ENCODE measurements at places on chromosomes 6 and 20.

DNA sequence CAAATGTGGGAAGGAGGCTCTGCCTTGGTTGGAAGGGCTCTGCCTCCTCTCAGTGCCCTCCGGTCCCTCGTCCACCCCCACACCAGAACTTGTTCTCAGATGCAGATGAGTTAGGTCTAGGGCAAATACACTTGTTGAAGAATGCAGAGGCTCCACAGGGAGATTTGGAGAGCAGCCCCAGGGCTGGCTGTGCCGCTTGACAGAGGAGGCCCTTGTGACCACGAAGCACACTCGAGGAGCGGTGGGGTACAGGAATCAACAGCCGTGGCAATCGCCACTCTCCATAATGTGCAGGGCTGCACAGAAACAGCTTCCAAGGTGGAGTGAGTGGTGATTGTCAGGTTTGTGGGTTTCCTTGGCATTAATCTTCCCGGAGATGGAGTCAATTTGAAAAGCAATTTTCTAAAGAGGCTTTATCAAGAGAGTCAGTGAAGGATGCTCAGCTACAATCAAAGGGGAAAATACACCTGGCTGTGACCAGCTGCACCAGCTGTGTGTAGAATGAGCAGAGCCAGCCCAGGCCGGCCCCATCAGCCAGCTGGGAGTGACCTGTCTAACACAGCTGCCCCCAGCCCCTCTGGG is 59.5 kb downstream of the BFSP1 start:
- DNase-seq: no peak

DNA sequence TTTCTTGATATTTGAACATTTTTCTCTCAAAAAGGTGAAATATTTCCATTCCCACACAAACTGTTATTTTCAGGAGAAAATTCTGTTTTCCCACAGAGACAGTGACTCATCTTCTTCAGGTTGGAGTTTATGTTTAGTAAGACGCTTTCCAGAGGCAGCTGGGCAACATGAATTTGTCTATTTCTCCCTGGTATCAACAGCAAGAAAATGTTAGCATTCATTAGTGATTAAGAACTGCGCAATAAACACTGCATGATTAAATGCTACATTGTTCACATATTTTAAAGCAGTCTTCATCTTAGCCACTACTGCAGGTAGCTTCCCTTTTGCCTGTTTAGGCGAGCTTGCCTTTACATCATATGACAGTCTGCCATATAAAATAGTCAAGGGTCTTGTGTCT is 295.7 kb downstream of the C6orf118 start:
- no peak for DNase-seq

DNA sequence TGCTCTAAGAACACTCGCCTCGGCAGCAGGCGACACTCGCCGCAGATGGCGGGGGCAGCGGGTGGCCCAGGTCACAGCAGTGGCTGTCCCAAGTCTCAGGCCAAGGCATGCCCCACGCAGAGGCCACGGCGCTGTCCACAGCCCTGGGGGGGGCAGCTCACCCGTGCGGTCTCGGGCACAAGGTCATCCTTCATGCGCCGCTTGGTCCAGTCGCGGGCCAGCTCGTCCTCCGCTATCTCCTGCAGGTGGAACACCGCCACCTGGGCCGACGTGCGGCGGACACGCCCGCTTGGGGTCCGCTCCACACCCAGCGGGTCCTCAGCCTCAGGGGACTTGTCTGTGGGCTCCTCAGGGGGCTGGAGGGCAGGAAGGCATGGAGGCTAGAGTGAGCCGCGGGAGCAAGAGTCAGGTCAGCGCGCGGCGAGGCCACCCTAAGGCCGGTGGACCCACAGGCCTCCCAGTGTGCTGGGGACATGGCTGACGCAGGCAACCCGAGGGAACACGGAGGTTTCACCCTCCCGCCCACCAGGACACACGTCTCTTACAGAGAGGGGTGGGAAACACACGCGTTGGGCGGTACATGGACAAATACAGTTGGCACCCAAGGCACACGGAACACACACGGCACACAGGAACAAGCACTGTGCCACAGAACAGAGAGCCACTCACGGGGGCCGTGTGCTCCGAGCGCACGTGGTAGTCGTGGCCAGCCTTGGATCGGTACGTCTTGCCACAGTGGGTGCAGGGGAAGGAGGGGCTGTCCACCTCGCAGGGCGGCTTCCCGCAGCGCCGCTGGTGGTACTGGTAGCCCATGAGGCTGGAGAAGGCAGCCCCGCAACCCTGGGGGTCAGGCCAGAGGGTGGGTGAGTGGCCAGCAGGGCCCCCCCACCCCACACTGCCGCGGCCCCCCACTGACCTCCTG is 6.5 kb upstream of the UCKL1 start:
- no peak for DNase-seq

GRCh38 chr6:3323148-3323547 is 64.4 kb downstream of the PSMG4 start:
- DNase-seq: no peak

DNA sequence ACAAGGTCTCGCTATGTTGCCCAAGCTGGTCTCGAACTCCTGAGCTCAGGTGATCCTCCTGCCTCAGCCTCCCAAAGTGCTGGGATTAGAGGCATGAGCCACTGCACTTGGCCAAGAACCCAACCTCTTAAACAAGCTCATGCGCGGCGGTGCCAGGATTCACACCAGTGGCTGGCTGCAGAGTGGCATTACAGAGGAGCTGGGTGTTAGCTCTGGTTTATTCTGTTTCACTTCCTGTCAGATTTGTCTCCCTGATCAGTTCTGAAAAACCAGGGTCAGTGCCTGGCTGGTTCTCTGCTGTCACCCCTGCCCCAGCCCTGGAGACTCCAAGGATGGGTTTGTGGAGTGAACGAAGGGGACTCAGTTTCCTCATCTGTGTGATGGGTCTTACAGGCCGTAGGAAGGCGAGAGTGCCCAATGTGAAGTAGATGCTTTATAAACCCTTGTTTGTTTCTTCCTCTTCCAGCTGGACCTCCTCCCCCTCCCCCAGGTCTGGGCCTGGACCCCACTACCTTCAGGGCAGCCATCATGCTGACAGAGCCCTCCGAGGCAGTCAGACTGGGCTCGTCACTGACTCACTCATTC is 63.4 kb downstream of the UBE2V1 start:
- DNase-seq: no peak

DNA sequence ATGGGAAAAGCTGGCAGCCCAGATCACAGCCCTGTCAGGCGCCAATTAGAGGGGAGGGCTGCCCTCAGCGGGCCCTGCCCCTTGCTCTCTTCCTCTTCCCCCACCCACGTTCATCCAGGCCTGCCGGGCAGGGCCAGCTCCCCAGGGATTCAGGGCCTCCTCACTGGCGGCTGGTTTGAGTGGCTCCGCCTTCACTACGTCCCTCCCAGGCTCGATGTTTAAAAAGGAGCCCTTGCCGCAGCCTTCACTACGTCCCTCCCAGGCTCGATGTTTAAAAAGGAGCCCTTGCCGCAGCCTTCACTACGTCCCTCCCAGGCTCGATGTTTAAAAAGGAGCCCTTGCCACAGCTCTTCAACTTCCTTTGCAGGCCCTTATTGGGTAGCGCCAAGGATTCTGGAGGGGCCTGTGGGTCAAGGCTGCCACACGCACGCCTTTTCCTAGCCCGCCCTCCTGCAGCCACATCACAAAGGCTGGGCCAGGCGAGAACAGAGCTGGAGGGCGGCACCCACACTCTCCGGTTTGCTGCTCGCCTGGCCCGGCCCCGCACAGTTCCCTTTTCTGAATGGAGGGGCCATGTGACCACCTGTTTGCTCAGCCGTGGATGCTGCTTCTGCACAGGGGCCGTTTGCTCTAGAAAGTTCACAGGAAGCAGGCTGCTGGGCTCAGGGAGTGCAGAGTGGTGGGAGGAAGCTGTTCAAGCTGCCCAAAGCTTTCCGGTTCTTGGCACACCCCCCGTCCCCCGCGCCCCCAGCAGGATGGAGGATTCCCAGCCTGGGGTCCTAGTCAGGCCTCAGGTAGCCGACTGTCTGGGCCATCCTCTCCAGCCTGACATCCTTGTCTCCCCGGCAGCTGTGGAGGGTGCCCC is 1.6 kb downstream of the SLC17A9 start:
- peak; percentile 67 for DNase-seq

DNA sequence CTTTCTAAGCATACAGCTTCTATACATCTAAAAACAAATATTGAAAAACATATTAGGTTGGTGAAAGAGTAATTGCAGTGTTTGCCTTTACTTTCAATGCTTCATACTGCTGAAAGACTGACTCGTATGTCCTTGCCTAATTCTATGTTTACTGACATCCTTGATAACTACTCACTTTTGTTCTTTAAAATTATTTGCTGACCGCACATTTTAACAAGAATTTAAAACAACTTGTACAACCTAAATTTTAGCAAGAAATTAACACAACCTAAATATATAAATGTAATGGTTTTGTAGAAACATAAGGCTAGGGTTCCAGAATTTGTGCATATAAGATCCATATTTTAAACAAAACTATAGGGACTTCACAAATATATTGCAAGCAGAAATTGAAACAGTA is 640.2 kb upstream of the MMS22L start:
- DNase-seq: no peak

GRCh38 chr6:88626460-88626859 is 337.0 kb downstream of the RNGTT start:
- DNase-seq: no peak

GRCh38 chr6:10626154-10626741 is 68.2 kb downstream of the C6orf52 start:
- DNase-seq: no peak

DNA sequence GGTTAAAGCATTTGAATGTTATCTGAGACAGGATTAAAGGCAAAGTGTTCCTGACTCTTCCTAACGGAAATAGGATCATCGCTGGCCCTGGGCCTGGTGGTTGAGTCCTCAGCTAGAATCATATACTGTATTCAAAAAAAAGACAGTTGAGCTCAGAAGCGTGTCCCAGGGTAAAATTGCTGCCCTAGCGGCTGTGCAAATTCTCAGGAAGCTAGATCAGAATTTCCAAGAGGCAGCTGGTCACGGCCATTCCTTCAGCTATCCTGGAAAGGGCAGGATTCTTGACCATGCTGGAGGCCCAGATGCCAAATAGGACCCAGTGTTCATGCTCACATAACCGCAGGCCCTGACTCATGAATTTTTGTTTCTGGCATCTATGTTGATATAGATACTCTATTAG is 67.4 kb downstream of the STMND1 start:
- no peak for DNase-seq

- DNase-seq: no peak
Measured at GRCh38 chr6:144564202-144564601, 279.1 kb downstream of the UTRN start.

DNA sequence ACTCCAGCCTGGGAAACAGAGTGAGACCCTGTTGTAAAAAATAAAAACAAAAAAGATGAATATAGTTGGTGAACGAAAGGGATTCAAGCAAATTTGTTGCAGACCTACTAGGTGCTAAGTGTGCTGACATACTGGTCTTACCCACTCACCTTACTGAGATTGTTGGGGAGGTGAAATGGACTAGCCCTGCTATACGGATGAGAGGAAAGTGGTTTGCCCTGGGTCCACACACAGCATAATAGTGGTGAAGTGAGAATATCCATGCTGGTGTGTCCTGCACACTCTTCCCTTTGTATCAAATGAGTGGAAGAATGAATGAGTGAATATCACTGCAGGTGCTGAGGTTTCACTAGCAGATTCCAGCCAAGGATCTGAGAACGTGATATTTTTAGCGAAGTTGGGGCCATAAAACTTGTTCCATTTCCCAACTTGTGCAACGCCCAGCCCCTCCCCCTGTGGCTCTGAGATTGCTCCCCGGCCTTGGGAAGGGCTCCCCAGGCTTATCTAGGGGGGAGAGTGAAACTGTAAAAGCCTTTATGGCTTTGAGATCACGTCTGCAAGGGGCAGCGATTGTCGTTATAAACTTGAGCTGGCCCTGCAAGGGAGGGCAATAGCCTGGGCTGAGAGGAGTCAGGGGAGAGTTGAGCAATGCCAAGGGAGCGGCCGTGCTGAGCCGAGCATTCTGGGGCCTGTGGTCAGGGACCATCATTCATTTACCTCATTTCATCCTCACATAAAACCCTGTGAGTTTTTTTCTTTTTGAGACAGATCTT is 33.2 kb upstream of the TTPAL start:
- no peak for DNase-seq

DNA sequence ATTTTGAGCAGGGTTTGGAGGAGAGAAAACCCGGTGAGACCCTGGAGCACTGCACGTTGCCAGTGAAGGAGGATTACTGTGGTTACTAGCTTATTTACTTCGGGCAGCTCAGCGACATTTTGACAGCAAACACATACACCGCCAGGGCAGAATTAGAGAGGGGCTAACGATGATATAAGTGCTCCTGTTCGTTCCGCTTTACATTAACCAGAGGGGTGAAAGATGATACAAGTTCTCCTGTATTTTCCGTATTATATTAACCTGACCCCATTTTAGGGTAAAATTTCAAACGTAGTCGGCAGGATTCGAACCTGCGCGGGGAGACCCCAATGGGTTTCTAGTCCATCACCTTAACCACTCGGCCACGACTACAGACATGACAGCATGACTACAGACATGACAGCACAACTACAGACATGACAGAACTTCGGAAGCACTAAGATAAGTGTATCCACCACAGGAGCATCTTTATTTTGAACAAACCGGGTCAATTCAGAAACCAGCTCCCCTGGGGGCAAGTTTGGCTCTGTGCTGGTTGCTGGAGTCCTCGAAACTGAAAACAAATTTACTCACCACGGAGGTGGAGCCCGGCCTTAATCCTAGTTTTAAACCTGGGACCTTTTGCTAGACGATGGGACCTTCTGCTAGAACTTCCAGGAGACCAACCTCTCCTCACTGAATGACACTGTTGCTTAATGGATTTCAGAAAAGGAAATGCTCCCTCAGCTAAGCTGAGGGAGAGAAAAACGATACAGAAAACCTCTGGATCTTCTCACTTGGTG is 80.4 kb upstream of the ZNF184 start:
- DNase-seq: peak; percentile 66

Data from NCI-H460 (cell line).